ENCODE measurements at places on chromosomes 13 and 19. TPM values are rescaled to one million over a fixed set of nuclear protein-coding genes. Genes with fewer than 3 reads are reported as not detected.

GRCh38 chr13:40547591-40548315 is 118.7 kb downstream of the FOXO1 start:
- no peak for DNase-seq
- H3K4me1 ChIP-seq, result peaks cover 5% of the 10 kb centered on the region
- H3K27me3 ChIP-seq, result no peaks in the 10 kb centered on the region

GRCh38 chr19:6393983-6394412 is 1.0 kb upstream of the GTF2F1 start:
- H3K27ac ChIP-seq, result peak overlapping the region; percentile 91
- H3K27me3 ChIP-seq, result no peaks in the 10 kb centered on the region
- peak overlapping the region; percentile 90 for H3K4me3 ChIP-seq
- H3K4me1 ChIP-seq, result no peaks in the 10 kb centered on the region
- no peak for DNase-seq

Gene LGI4
- total RNA-seq, result 3.5 TPM

Gene KLC3
- 1.6 TPM for total RNA-seq

Gene CYP4F3
- 1.1 TPM for total RNA-seq

Gene SYCN
- total RNA-seq, result not detected

Gene SERTAD1
- total RNA-seq, result 10.8 TPM

DNA sequence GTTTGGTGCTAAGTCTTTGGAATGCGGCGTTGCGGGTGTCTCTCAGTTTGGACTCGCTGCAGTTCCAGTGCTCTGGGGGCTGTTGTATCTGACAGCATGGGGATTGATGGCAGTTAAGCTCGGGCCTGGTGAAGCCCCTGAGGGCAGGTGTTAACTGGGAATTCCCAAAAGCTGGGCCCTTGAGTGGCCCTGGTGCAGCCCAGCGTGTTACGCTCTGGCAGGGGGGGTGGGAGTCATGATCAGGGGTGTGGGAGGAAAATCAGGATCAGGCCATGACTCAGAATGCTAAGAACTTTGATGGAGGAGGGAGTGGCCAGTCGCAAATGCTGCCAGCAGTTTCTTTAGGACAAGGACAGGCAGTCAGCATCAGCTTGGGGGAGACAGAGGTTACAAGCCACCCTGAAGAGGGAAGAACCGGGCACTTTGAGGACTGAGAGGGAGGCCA is 19.6 kb downstream of the AP2A1 start:
- H3K36me3 ChIP-seq, result peaks cover 35% of the 10 kb centered on the region
- H3K4me1 ChIP-seq, result no peaks in the 10 kb centered on the region
- H3K4me3 ChIP-seq, result no peak overlapping the region
- H3K27ac ChIP-seq, result no peak overlapping the region
- DNase-seq, result no peak

GRCh38 chr13:35499196-35499662 is 22.7 kb upstream of the MAB21L1 start:
- no peaks in the 10 kb centered on the region for H3K27me3 ChIP-seq
- no peak overlapping the region for H3K27ac ChIP-seq
- peak; percentile 34 for DNase-seq
- H3K4me3 ChIP-seq, result no peak overlapping the region
- no peaks in the 10 kb centered on the region for H3K36me3 ChIP-seq

Gene CFAP97D2
- total RNA-seq, result 3.7 TPM

Gene FCER2
- 0.37 TPM for total RNA-seq

All from lung (tissue), 17 donors.